ENCODE measurements at places on chromosomes 3 and 15.
A peak's percentile ranks its signal among the peaks of the same experiment; 100 is the strongest.

DNA sequence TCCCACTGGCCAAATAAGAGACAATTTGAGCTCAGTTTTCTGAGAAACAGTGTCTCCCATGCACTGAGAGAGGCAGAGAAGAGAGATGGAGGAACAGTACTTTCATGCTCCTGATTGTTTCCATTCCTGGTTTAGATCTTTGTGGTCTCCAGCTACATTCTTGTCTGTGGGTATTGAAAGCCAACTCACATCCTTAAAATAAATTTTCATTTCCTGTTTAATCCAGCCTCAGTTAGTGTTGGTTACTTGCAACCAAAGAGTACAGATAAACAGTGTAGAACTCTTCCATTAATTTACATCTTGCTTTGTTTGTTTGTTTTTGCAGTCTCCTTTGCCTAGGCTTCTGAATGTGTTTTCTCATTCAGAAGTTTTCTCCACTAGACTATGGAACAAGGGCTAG, 123.7 kb upstream of the CLSTN2 start:
- no peak for DNase-seq

- DNase-seq, result no peak
These were observed 1.8 kb upstream of the CYP11A1 start for GRCh38 chr15:74369084-74369745.

- DNase-seq, result no peak
These were observed 4.1 kb downstream of the SV2B start for GRCh38 chr15:91104111-91104510.

GRCh38 chr15:81165535-81165934, 31.1 kb upstream of the IL16 start:
- no peak for DNase-seq

DNA sequence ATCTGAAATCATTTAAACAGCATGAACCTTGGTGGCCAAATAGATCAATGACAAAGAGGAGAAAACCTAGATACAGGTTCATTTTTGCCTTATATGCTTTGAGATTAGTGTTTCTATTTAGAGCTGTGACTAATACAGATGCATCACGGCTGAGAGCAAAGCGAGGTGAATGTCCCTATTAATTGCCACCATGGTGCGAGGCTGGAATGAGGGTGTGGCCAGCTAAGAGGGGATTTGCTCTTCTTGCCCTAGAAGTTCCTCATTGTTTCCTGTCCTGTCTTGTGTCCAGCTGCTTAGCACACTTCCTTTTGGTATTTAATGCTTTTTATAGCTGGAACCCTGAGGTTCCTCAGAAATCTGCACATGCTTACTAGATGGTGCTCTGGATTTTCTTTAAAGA, 339.1 kb upstream of the RGMA start:
- no peak for DNase-seq

GRCh38 chr15:65327651-65328393, 23.3 kb downstream of the RNU5B-1 start:
- no peak for DNase-seq

- no peak for DNase-seq
These were observed 124.7 kb upstream of the RAD18 start for GRCh38 chr3:9087831-9088413.

- DNase-seq, result no peak
These were observed 63.5 kb upstream of the CCDC54 start for GRCh38 chr3:107313711-107314110.

DNA sequence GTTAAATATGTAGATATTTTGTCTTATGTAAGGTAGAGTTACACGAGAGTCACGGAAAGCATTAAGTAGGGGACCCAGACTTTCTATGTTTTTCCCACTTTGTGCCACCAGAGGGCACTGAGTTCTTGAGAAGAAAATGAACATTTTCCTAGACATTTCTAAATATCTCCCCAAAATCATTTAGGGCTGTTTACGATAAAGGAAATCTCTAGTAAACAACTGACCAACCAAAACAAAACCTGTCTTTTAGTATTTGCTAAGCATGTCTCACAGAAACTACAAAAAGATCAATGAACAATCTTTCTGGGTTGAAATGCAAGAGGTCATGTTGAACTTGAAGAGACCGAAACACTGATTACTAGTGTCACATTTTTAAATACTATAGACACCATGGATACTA, 16.1 kb downstream of the POU1F1 start:
- peak; percentile 39 for DNase-seq

DNA sequence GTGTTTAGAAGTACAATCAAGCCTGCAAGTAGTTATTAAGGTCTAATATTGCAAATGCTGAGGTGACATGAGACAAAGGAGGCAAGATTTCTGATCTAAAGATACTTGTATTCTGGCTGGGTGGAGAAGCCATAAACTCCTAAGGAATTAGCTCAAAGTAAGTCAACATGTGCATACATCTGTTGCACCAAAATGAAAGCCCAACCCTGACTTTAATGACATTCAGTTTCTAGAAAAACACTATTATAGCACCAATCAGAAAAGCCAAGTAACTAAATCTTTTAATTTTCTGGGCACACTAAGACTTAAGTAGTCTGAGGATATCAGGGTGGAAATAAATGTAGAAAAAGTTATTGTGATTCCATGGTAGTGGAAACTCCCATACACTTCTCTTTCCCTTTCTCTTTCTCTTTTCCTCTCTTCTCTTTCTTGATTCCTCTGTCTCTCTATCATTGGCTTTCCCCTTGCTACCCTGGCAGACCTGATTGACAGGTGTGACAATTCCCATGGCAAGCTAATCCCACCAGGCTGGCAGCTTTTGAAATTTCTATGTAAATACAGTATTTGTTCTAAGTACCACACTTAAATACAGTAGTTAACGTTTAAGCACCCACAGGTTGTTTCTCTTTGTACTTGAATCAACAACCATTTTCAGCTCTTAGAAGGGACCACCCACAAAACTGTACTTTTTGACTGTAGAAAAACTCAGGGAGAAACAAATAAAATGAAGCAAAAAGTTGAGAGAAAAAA, 528.4 kb upstream of the SEMA6D start:
- DNase-seq, result no peak

DNA sequence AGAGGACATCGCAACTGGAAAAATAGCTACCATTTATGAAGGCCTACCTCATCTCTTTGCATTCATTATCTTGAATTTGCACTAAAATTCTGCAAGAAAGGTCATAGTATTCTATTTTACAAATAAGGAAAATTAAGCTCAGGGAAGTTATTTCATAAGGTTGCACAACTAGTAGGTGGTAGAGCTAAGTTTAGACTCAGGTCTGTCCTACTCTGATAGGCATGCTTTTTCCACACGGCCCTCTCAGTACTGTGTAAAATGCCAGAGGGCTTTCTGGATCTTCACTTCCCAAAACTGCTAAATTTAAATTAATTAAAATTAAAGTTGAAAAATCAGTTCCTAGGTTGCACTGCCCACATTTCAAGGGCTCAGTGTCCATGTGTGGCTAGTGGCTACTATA, 18.3 kb downstream of the MAP2K1 start:
- no peak for DNase-seq

GRCh38 chr3:81485444-81485865, 276.0 kb downstream of the GBE1 start:
- DNase-seq, result no peak

GRCh38 chr15:68423359-68424296, 8.3 kb downstream of the ITGA11 start:
- no peak for DNase-seq

- DNase-seq, result peak; percentile 67
These were observed 664 bp downstream of the PARP3 start for GRCh38 chr3:51942603-51943450.

DNA sequence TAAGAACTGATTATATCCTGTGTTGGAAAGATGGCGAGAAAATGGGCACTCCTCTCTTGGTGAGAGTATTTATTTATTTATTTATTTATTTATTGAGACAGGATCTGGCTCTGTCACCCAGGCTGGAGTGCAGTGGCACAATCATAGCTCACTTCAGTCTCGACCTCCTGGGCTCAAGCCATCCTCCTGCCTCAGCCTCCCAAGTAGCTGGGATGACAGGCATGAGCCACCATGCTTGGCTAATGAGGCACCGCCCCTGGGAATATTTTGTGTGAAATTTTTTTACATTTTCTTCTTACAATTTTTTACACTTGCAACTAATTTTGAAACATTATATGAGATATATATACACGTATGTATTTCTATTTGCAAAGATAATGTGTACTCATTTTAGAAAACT, 150.5 kb upstream of the PRR20G start:
- no peak for DNase-seq

GRCh38 chr3:107825556-107825955, 265.3 kb downstream of the CD47 start:
- DNase-seq, result no peak

DNA sequence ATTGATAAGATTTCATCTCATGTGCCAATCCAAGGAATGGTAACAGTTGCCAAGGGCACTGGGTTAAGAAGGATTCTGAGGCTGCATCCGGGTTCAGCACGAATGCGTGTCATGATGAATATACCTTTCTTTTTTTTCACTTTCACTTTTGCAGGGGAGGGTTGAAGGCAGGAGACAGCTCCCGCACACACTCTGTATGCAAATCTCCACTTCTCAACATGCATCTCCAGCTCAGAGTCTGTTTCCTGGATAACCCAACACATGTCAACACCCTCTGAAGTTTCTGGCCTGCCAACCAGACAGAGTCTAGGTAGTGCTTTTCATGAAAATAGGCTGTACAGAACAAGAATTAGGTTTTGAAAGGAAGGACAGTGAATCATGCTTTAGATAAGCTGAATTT, 21.6 kb downstream of the B4GALT4 start:
- no peak for DNase-seq

- DNase-seq, result no peak
These were observed 62.0 kb upstream of the NR2E3 start for GRCh38 chr15:71748293-71748718.

- DNase-seq, result no peak
These were observed 69.7 kb upstream of the SPRED1 start for GRCh38 chr15:38182900-38183299.

DNA sequence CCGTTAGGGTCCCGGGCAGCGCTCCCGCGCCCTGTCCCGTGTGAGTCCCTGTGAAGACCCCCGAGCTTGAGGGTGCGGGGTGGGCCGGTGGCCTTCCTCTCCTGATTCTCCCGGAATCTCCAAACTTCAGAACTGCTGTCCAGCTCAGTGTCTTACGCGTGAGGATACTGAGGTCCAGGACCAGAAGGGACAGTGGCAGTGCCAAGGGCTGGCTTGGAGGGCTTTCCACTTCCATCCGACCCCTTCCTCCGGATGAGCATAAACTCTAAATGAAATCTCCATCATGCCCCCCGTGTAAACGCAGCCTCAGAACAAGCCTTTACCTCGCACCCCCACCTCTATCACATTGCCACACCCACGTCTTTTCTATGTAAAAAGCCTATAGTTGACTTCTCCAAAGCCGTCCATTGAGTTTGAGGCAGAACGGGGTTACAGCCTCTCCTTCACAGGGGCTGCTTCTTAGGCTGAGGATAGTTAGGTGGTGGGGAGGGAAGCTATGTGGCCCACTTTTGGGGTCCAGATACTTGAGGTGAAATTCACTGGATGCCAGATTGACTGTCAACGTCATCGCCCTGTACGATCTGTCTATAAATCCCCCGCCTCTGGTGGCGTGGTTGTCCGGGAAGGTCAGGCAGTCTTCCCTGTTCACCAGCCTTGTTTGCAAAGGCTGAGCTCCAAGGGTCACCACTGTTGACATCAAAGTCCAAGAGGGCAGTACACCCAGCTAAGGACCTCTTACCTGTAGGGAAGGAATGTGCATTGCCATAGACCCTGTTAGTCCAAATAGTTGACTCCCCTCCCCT, 1.1 kb downstream of the EDEM1 start:
- DNase-seq, result peak; percentile 68

DNA sequence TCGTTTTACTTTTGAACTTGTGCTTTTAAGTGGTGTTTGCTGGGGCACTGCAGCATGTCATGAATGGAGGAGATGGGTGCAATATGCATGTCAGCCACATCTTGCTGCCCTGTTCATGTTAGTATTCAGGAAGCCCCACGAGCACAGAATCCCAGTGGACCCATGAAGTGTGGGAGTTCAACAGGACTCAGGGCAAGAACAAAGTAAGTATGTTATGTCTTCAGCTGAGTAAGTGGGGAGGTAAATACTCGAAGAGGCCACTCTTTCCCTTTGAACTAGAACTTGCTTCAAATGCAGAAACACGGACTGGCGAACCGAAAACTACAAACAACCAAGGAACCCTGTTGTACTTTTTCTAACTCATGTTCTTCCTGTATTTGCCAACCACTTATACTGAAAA, 23.4 kb downstream of the SOX14 start:
- DNase-seq, result no peak

DNA sequence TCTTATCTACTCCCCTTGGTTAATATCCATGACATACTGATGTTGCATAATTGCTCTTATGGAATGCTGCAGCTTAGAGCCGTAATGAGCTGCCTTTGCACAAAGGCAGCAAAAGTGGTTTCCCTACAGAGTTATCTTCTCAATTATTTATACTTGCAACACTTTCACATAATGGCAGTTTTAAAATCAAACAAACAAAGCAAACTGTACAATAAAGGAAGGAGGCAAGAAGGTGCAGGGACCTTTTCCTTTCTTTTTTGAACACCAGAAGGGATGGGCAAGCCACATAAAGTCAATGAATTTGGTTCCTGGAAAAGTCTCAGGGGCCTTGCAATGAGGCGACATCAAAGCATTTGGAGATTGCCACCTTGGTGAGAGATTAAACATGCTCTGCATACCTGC, 188.0 kb downstream of the MEIS2 start:
- DNase-seq, result no peak

DNA sequence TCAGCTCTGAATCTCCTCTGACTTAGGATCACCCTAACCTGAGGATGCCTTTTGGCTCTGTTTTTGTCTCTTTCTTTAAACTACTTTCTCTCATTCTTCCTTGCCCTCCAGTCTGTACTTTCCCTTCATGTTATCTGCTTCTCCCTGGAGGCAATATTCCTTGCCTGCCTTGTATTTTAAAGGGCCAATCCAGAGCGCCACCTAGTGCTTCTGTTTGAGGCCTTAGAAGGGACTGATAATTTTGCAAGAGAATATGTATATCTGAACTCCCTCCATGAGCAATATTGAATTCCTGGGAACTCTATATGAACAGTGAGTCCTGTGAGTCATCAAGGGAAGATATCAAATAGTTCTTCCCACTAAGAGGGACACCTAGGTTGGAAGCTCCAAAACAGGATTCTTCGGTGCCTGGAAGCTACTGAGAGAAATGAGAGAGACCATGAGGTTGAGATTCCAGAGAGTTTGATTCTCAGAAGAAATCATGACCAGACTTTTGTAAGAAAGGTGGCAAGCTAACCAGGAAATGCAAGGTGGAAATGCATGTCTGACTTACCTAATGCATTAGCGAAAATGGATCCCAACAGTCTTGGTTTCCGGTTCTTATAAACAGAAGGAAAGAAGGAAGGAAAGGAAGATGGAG, 203.8 kb upstream of the CD96 start:
- peak; percentile 62 for DNase-seq
